ENCODE measurements at places on chromosomes 7 and 10.

GRCh38 chr7:155229548-155230168 is 68.0 kb upstream of the INSIG1 start:
- no peaks in the 10 kb centered on the region for H3K36me3 ChIP-seq
- no peak for DNase-seq

- no peaks in the 10 kb centered on the region for H3K27me3 ChIP-seq
- H3K36me3 ChIP-seq, result no peaks in the 10 kb centered on the region
- H3K27ac ChIP-seq, result no peak overlapping the region
Measured at GRCh38 chr10:11082526-11082925, 64.9 kb downstream of the CELF2 start.

GRCh38 chr10:125409756-125410155 is 249.4 kb upstream of the CTBP2 start:
- H3K27me3 ChIP-seq, result no peaks in the 10 kb centered on the region
- no peak for DNase-seq
- H3K4me1 ChIP-seq, result no peaks in the 10 kb centered on the region
- H3K36me3 ChIP-seq, result no peaks in the 10 kb centered on the region

- no peaks in the 10 kb centered on the region for H3K27me3 ChIP-seq
- no peak overlapping the region for H3K4me3 ChIP-seq
- DNase-seq, result no peak
- H3K4me1 ChIP-seq, result peaks cover 26% of the 10 kb centered on the region
- no peak overlapping the region for H3K27ac ChIP-seq
Measured at GRCh38 chr7:151724920-151725584, 151.9 kb downstream of the PRKAG2 start.

GRCh38 chr10:6504296-6504695 is 75.8 kb downstream of the PRKCQ start:
- peak overlapping the region; percentile 93 for H3K27ac ChIP-seq
- H3K4me3 ChIP-seq, result no peak overlapping the region
- no peaks in the 10 kb centered on the region for H3K36me3 ChIP-seq
- H3K27me3 ChIP-seq, result no peaks in the 10 kb centered on the region

- no peak overlapping the region for H3K4me3 ChIP-seq
- no peak overlapping the region for H3K27ac ChIP-seq
- H3K27me3 ChIP-seq, result no peaks in the 10 kb centered on the region
- H3K36me3 ChIP-seq, result no peaks in the 10 kb centered on the region
- no peaks in the 10 kb centered on the region for H3K4me1 ChIP-seq
Measured at GRCh38 chr7:50364645-50365044, 60.1 kb downstream of the IKZF1 start.

GRCh38 chr10:81594991-81595390 is 280.0 kb upstream of the NRG3 start:
- H3K4me3 ChIP-seq, result no peak overlapping the region
- DNase-seq, result no peak
- no peaks in the 10 kb centered on the region for H3K4me1 ChIP-seq
- H3K36me3 ChIP-seq, result no peaks in the 10 kb centered on the region
- H3K27ac ChIP-seq, result no peak overlapping the region

DNA sequence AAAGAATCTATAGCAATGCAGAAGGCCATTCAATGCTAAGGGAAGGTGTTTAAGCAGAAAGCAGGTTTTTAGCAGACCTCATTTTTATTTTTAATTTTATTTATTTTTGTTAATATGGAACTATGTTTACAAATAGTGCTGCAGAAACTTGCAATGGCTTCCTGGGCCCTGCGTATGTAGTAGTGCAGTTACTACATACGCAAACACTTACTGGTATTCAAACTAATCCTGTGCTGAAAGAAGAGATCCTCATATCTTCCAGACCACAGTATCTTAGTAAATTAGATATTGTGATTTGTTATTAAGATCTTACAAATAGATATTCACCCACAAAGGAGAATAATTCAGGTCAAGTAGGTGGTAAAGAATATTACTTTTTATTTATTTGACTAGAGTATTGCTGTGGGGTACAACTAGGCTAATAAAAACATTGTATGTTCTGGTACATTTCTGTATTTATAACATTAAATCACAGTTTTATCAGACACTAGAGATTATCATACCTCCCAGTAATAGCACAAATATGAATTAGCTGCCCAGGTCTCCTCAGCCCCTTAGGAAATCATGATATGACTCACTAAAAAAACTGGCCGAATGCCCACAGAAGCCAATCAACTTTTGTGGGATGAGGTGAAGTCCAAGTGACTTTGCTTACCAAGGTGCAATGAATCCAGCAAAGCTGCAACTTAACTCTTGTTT is 57.6 kb downstream of the RNLS start:
- no peak overlapping the region for H3K4me3 ChIP-seq
- H3K27ac ChIP-seq, result no peak overlapping the region
- H3K36me3 ChIP-seq, result no peaks in the 10 kb centered on the region
- no peak for DNase-seq

DNA sequence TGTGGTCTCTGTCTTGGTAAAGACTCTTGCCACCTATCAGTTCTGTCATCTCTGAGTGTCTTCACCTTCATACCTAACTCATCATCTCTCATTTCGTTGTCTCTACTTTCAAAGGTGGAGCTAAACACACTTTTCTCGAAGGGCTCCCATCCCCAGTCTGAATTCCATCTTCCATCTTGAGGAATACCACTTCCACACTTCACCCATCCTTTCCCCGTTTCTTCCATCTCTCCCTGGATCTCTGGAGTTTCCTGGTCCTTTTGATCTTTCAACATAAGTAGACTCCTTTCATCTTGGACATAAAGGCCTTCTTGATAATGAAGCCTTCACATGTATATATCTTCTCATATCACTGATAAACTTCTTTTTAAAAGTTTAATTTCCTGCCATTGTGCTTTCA is 120.8 kb upstream of the NOBOX start:
- no peak for DNase-seq
- no peak overlapping the region for H3K27ac ChIP-seq
- H3K36me3 ChIP-seq, result no peaks in the 10 kb centered on the region
- no peak overlapping the region for H3K4me3 ChIP-seq

GRCh38 chr10:108090476-108091215 is 926.1 kb upstream of the SORCS1 start:
- H3K4me3 ChIP-seq, result no peak overlapping the region
- H3K27ac ChIP-seq, result no peak overlapping the region
- H3K36me3 ChIP-seq, result no peaks in the 10 kb centered on the region
- no peaks in the 10 kb centered on the region for H3K27me3 ChIP-seq

DNA sequence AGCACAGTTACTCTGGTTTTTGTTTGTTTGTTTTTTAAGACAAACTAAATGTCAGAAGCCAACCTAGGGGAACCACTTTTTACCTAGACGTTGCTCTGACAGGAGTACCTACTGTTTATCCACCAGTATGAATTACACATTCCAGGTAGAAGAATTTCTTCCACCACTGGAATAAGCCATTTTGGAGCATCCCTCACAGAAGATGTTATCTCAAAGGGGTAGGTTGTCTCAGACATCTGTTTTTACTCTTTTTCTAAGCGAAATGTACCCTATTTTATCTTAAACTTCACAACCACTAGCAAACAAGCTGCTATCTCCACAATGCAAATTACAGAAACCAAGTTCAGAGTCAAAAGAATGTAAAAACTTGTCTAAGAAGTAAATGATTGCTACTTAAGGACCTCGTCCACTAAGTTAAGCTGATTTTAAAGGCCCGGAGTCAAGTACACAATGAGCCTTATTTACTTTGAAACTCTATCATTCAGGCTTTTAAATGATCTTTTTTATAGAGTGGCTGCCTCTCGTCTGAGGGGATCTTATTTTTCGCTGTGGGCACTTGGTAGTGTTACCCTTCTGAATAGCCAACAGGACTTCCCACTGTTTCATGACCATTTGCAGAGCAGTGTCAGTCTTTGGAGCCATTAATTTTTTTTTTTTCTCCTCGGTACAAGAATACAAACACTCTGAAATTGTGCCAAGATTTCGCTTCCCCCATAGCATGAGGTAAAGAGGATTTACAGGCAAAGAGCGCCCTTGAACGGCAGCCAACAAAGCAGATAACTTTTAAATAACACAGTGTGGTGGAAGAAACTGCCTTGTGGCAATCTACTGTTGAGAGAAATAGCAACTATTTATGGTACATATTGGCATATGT is 15.7 kb upstream of the ARMC3 start:
- no peak for DNase-seq
- no peak overlapping the region for H3K27ac ChIP-seq
- no peaks in the 10 kb centered on the region for H3K4me1 ChIP-seq
- H3K4me3 ChIP-seq, result no peak overlapping the region
- no peaks in the 10 kb centered on the region for H3K36me3 ChIP-seq

GRCh38 chr7:140017543-140017942 is 45.2 kb downstream of the PARP12 start:
- no peaks in the 10 kb centered on the region for H3K27me3 ChIP-seq
- no peaks in the 10 kb centered on the region for H3K4me1 ChIP-seq

DNA sequence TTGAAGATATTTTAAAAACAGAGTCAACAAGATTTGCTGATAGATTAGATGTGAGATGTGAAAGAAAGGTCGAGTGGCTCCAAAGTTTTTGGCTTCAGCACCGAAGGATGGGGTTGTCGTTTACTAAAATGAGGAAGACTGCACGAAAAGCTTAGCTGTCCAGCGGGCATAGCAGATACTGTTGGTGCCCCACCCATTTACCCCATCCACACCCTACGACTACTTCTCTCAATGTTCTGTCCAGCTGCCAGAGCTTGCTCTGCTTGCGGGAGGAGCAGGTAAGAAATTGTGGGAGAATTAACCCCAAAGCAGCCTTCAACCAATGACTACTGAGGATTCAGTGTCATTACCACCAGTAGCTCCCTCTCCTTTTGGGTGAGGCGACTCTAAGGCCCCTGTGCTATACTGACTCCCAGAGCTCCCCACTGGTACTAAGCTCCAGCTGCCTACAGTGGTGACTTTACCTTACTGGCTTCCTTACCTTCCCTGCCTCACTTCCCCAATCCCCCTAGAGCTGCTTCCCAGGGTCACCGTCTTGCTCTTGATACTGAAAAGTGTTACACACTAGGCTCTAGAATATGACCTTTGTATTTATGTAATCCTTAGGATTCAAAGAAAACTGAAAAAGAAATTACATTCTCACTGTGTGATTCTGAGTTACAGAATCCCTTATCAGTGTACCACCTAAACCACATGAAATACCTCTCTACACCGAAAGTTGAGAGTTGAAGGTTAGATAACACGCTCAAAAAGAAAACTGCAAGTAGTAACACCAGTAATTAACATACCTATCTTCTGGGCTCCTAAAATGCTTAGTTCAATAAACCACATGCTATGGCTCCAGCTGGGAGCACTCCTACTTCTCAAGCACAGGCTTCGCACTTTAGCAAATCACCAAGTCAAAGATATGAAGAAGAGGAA is 22.3 kb downstream of the CACUL1 start:
- H3K27me3 ChIP-seq, result no peaks in the 10 kb centered on the region
- H3K27ac ChIP-seq, result no peak overlapping the region
- H3K4me3 ChIP-seq, result no peak overlapping the region
- DNase-seq, result no peak
- peaks cover 90% of the 10 kb centered on the region for H3K4me1 ChIP-seq

DNA sequence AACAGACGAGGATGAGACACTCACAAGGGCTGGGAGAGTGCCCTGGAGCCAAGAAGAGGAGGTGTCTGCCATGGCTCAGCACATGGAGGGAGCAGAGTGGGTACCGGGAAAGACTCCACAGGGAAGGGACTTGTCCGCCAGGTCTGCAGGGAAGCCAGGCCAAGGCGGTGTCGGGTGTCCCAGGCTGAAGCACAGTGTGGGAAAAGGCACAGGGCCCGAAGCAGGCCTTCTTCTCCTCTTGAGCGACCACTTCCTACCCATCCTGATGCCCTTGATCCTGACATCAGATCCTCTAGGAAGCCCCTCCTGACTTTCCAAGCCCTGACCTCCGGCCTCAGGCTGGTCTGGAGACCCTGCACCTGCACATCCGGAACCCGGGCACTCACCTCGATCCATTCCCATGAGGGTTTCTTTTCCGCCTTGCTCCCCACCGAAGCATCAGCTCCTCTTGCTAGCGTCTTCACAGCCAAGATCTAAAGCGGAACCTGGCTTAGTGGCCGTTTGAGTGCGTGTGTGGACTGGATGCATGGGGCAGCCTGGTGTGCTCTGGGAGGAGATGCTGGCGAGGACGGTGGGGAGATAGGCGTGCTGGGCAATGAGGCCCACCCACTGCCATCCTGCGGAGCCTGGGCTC is 8.5 kb downstream of the CALML3 start:
- no peaks in the 10 kb centered on the region for H3K36me3 ChIP-seq
- no peaks in the 10 kb centered on the region for H3K27me3 ChIP-seq
- H3K27ac ChIP-seq, result no peak overlapping the region

GRCh38 chr7:92246360-92247101 is 757 bp downstream of the ANKIB1 start:
- peak overlapping the region; percentile 87 for H3K4me3 ChIP-seq
- no peaks in the 10 kb centered on the region for H3K27me3 ChIP-seq
- peaks cover 34% of the 10 kb centered on the region for H3K4me1 ChIP-seq
- DNase-seq, result peak; percentile 15
- H3K36me3 ChIP-seq, result peaks cover 6% of the 10 kb centered on the region

- H3K27me3 ChIP-seq, result no peaks in the 10 kb centered on the region
- DNase-seq, result no peak
Measured at GRCh38 chr7:26709210-26709990, 155.0 kb downstream of the SKAP2 start.

- H3K36me3 ChIP-seq, result no peaks in the 10 kb centered on the region
- no peak overlapping the region for H3K4me3 ChIP-seq
- no peaks in the 10 kb centered on the region for H3K27me3 ChIP-seq
- no peak for DNase-seq
- no peaks in the 10 kb centered on the region for H3K4me1 ChIP-seq
Measured at GRCh38 chr7:110774071-110774470, 316.9 kb upstream of the LRRN3 start.

DNA sequence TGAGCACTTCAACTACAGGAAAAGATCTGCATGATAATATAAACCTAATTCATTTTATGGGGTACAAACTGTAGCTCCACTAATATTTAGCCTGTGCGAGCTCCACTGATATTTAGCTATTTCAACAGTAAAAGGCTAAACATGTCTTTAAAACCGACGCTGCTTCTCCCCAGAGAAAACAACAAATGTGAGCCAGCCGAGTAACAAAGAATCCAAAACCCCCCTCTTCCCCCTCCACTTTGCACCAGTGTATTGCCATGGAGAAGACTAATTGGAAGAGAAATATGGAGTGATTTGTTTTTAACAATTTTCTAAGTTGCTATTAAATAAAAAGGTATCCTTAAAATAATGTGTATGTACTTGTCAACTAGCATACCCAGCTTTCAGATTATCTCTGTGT is 136.7 kb downstream of the GFRA1 start:
- DNase-seq, result no peak
- H3K27me3 ChIP-seq, result no peaks in the 10 kb centered on the region
- H3K4me3 ChIP-seq, result no peak overlapping the region
- H3K4me1 ChIP-seq, result no peaks in the 10 kb centered on the region
- H3K27ac ChIP-seq, result no peak overlapping the region
- H3K36me3 ChIP-seq, result no peaks in the 10 kb centered on the region

DNA sequence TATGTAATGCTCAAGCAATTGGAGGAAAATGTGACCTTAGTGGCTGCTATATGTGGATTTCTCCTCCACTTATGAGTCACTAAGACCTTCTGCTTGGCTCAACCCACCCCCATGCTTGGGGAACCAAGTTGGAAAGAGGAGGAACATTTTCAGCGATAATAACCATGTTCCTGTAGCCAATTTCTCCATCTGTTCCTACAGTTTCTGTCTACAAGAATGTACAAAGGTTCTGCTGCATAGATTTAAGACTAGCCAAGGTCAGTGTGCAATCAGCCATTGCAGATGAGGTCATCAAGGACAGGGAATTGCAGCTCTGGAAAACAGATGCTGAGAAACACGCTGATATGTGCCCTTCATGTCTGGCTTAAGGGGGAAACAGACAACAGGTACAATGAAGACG is 5.6 kb upstream of the NRCAM start:
- no peaks in the 10 kb centered on the region for H3K4me1 ChIP-seq
- no peaks in the 10 kb centered on the region for H3K27me3 ChIP-seq
- no peak overlapping the region for H3K27ac ChIP-seq

All from psoas muscle (tissue), 8 donors.